ENCODE measurements at places on chromosomes 6 and 20.

DNA sequence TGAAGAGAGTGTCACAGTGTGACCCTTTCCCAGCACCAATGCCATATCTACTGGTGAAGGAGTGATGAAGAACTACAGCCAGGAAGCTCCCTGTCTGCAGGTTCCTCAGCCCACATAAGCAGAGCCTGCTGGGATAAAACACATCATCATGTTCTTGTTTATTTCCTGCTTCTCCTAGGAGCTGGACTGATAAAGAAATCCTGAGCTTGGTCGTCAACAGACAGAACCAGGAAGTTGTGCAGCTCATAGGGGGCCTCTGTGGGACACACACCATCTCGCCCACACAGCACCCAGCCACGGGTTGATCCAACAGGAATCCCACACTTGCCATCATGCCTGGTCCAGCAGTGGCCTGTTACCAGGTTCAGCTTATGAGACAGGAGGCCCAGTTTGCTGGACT lies 2.8 kb upstream of the CSTL1 start:
- DNase-seq, result no peak

GRCh38 chr6:105274678-105275077 lies 94.9 kb upstream of the POPDC3 start:
- DNase-seq, result no peak

GRCh38 chr6:83097204-83097603 lies 29.7 kb downstream of the DOP1A start:
- DNase-seq, result no peak

DNA sequence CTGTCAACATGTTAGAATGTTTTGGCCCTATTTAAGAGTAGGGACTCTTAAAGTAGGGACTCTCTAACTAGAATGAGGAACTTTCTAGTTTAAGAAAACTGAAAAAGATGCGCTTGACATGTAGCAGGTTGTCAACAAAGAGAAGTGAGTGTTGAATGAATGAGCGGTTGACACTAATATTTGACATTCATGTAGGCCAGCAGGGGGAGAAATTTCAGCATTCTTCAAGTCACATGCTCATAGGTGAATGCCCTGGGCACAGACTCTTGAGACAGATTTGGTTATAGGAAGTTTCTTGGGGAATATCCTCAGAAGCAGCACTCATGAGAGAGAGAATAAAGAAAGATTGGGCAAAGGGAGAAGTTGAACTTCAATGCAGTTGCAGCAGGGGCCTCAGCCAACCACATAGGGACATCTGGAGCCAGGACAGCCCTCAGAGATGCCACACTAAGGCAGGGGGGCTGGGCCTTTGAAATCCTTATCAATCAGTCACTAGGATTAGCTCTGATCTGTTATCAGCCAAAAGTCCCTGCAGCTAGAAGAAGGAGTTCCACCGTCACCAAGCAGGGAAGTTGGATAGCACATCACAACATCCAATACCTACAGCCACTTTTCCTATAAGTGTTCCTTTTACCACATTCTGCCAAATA lies 145.1 kb upstream of the FKBP1C start:
- DNase-seq, result peak; percentile 21

DNA sequence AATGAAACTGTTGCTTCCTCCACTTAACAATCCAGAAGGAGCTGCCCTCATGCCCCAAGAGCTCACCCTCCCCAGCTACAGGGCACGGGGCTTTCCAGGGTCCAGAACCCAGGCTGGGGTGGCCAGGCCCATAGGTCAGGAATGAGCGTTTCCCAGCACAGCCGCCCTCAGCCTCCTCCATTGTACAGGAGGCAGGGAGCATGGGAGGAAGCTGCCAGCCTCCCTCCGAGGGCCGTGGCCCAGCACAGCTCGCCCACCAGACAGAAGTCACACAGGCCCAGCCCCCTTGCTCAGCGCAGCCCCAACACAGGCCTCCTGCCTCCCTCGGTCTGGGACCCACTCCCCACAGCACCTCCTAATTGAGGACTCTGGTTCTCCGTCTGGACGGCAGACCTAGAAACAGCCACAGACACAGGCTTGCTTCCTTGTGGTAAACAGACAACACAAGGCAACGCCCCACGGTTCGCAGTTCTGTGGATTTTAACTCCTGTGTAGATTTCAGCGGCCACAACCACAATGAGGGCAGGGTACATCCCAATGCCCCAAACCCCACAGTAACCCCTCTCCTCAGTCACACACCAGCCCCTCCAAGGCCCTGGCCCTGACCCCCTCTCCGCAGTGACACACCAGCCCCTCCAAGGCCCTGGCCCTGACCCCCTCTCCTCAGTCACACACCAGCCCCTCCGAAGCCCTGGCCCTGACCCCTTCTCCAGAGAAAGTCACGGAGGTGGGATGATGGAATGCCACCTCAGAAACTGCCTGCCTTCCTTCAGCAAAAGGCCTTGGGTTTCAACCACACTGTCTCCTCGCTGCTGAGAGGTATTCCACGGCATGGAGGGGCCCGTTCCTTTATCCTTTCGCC lies 173.5 kb downstream of the DLL1 start:
- DNase-seq, result no peak

All from GM13977 (cell line).